ENCODE measurements at places on chromosomes 5 and 9.

- no peak for DNase-seq
Observed at GRCh38 chr5:115496936-115497576, 47.5 kb downstream of the FEM1C start.

DNA sequence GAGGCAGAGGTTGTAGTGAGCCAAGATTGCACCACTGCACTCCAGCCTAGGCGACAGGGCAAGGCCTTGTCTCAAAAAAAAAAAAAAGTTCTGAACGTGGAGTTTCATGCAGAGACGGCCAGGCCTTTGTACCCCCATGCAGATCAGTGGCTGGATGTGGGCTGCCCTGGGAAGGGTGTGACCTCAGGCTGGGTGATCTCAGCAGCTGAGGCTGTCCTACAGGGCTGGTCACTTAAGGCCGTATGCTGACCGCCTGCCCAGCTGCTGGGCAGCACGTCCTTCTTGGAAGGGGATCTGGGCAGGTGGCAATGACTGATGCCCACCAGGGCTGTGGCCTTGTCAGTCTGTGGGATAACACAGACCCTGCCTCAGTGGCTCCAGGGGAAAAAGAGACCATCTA, 37.2 kb upstream of the GRHPR start:
- DNase-seq, result no peak

DNA sequence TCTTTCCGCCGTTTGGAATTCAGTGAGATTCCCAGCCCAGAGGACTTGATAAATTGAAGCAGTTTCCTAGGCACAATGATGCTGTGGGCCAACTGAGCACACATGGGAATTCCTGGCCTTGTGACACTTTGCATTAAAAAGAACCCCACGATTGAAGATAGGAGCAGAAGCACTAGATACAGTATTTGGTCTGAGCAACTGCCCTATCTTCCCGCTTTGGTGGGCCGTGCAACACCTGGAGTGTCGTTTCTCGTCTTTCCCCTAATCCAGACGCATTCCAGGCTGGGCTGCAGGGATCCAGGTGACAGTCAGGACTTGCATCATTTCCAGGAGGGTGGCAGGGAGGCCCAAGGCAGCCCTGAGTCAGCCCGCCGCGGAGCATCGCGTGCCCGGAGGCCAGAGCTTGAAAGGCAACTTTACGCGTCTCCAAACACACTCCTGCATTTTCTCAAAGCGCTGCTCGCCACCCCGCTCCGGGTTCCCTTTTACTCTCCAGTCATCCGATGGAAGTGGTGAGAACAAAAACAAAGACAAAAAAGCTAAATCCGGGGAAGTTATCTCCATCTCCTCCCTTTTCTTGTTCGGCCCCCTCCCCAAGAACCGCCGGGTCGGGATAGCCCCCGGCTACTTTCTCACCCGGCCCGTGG, 753 bp upstream of the STC2 start:
- no peak for DNase-seq

- DNase-seq, result peak; percentile 74
Observed at GRCh38 chr9:385818-386398, 171.2 kb downstream of the DOCK8 start.

GRCh38 chr5:1172670-1173404, 28.6 kb upstream of the SLC6A19 start:
- DNase-seq, result peak; percentile 74

DNA sequence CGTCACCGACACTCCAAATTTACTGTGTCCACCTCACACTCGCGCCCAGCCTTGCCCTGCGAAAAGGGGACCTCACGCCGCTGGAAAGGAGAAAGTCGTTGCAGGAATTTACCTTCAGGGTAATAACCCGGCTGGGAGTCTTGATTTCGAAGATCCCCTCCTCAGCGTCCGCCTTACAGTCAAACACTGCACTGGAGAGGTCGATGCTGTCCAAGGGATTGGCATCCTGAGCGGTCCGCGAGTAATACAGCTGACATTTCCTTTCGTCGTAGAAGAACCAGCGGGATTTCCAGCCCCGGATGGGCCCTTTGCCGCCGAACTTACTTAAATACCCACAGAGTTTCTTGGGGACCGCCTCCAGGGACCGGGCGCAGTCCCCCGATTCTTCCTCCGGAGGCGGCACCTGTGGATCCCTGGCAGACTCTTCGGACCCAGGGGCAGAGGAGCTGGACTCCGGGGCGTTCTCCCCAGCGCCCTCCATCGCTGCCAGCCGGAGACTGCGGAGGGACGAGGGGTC, 330 bp downstream of the TBC1D2 start:
- DNase-seq, result peak; percentile 37

GRCh38 chr9:117747386-117747970, 43.3 kb downstream of the TLR4 start:
- no peak for DNase-seq

- DNase-seq, result no peak
Observed at GRCh38 chr9:137243626-137244485, 2.8 kb downstream of the TUBB4B start.

GRCh38 chr9:84374516-84374915, 34.0 kb upstream of the SLC28A3 start:
- DNase-seq, result no peak

DNA sequence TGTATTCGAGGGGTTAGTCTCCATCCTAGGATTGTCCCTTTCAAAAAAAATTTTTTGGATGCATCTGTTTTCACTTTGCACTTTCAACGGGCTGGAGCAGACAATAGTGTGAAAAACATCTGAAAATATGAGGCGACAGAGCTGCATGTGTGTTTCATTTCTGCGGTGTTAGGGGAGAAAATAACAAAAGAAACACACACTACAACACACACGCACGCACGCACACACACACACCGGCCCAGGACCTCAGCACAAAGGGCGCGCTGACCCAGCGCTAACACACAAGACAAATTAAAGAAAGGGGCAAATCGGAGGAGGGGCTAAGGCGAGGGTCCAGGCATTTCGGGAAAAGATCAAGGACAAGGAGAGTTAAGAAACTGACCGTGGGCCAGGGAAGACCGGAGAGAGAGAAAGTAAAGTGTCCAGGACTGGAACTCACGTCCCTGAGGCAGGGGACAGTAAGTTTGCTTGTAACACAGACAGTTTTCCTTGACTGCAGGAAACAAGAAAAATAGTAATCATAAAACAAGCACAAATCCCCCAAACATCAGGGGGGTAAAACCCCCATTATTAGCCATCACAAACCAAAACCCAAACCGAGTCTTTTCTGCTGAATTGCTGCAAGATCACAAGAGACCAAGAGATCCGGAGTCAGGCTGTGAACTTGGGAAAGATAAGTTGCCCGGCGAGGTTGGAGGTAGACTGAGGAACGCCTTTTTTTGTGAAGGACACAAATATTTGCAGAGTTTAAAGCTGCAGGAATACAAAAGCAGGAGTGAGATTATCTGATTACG, 302.1 kb downstream of the PARP8 start:
- no peak for DNase-seq

- no peak for DNase-seq
Observed at GRCh38 chr5:107832746-107833145, 162.0 kb upstream of the EFNA5 start.

GRCh38 chr5:101897914-101898313, 398.2 kb downstream of the SLCO4C1 start:
- DNase-seq, result no peak

DNA sequence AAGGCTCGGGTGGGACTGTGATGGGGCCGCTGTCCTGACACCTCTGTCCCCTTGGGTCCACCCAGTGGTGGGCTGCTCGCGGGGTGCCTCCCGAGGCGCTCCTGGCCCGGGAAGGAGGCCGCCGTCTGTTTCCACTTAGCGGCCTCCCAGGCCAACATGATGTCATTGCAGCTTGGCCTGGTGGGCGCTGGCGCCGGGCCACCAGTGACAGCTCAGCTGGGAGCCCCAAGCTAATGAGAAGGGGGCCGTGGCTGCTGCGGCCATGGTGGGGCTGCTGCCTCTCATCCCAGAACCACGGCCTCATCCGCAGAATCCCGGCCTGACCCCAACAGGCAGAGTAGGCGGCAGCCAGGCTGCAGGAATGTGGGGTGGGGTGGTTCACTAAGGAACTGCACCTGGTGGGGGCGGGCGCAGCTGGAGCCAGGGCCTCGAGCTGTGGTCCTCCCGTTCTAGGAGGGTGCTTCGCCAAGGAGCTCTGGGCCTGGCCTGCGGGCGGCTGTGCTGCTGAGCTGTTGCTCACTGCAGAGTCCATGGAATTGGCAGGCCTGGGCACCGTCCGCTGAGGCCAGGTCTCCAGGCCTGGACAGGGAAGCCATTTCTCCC, 123.5 kb upstream of the COL5A1 start:
- DNase-seq, result no peak

- no peak for DNase-seq
Observed at GRCh38 chr9:34714007-34714406, 4.1 kb upstream of the CCL21 start.

DNA sequence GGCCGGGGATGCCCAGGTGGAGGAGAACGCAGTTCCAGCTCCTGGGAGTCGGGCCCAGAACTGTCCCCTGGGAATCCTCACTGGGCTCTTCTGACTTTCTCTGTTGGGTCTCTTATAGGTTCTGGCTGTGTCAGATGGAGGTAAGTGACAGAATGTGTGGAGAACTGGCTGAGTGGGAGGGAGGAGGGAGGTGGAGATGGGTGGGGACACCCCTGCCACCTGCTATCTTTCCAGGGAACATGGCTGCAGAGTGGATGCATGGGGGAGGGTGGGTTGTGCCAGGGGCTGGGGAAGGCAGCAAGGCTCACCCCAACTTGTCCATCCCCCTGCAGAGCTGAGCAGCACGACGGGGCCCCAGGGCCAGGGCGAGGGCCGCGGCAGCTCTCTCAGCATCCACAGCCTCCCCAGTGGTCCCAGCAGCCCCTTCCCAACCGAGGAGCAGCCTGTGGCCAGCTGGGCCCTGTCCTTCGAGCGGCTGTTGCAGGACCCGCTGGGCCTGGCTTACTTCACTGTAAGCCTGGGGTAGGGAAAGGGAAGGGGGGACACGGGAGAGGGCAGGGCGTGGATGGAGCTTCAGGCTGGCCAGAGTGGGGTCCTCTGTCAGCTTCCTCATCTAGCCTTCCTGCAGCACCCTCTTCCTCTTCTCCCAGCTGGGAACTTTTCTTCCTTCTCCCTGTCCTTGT, 8.3 kb downstream of the RGS14 start:
- DNase-seq, result no peak

DNA sequence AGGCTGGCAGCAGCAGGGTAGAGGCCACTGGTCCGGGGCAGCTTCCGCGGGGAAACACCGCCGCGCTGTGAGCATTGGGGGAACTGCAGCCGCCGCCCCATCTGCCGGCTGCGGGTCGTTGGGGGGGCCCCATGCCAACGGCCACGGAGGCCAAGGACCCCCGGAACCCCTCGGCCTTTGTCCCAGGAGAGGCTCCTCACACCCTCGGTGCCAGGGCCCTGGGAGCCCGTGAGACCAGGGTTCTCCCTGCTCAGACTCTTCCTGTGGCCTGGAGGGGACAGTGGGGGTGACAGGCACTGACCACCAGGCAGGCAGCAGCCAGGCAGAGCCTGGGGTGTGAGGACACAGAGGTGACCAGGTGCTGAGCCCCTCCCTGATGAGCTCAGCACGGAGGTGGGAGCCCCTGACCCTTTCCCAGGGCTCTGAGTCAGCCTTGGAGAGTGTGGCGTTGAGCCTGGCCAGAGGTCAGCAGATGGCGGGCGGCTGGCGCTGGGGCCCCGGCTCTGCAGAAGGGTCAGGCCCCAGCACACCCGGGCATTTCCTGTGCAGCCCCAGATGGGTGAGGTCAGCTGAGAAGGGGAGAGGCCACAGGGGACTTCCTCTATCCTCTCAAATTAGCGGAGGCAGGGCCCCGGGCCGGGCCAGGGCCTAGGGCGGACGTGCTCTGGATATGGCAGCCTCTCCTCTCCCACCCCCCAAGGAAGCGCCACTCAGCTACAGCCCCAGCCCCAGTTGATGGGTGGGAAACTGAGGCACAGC, 17.9 kb upstream of the EGFL7 start:
- peak; percentile 34 for DNase-seq

DNA sequence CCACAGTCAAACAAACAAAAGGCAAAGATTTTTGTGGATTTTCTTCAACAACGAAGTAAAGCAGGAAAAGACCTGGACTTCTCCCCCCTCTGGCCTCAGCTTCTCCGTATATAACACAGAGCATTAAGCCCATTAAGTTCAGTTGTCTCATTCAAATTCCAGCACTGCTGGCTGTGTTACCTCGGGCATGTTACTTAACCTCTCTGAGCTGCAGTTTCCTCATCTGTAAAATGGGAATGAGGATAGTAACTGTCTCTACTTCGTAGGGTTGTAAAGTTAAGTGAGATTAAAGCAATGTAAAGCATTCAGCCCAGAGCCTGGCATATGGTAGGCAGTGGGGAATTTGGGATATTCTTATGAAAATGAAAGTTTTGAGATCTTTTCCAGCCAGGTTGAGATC, 92.7 kb upstream of the SMIM23 start:
- no peak for DNase-seq

- DNase-seq, result no peak
Observed at GRCh38 chr5:89097103-89097502, 214.1 kb upstream of the MEF2C start.

DNA sequence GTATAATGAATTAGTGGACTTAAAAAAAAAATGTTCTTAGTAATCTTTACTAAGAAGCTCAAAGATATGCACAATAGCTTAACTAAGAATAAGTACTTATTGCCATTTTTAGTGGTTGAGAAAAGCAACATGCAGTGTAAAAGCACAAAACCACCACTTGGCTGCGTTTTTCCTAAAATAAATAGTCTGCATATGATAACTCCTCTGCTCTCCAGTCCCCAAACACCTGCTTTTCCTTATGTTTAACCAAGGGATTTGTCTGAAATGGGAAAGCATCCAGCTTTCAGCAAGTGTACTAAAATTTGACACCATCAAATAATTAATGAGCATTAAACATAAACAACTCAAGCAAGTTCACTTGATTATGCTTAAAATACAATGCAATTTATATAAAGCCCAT, 41.4 kb downstream of the PSIP1 start:
- DNase-seq, result no peak

- DNase-seq, result no peak
Observed at GRCh38 chr5:40577718-40578117, 102.0 kb upstream of the PTGER4 start.

DNA sequence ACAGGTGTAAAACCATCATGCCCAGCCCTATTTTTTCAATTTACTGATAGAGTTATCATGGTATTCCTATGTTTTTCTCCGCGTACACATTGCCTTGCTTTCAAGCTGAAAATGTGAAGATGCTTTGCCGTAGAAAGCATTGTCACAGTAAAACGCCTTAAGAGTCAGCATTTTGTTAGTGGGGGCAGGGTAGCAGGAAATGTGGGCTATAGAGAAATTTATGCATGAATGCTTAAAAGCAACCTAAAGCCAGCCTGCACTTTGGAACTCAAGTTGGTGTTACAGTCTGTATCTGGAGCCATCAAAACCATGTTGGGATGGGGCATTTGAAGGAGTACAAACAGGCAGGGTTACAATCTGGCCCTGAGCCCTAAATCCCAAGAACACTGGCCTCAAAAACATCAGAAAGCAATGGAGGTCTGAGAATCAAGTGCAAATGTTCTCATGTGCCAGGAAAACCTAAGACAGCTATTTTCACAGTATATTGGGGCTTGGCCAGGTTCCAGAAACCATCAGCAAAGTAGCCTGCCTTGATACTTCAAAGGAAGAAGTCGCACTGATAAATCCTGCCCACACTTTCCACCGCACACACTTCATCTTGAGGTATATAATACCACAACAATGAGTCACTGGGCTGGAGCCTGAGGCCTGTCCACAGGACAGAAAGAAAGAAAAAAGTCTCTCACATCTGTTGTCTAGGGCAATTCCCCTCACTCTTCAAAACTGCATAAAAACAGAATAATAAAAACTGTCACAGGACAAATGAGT, 313.8 kb downstream of the ENC1 start:
- DNase-seq, result no peak

Data from testis (tissue), 5 donors.